ENCODE measurements at places on chromosomes 4 and X. TPM values are rescaled to one million over a fixed set of nuclear protein-coding genes. Genes with fewer than 3 reads are reported as not detected.

PNMA5 gene
- total RNA-seq = not detected

DNA sequence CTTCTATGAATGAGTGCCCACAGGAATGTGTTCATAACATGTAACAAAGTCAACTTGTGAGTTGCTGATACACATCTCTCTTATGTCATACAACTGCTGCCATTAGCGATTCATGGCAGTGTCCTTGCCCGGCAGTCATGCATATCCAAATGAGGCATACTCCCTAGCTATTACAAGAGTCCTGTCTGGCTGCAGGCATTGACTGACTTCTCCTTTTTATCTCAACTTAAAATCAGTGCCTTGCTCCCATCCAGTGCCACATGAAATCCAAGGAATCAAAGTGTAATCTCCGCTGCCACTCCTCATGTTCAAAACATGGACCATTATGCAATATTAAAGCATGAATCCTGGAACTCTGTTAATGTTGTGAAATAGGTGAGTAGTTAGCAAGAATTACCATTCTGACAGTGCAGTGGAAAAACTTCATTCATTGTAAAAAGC, 348.9 kb upstream of the FTHL17 start:
- DNase-seq = peak; percentile 82

BEX2 gene
- total RNA-seq = 12.2 TPM

CENPVL1 gene
- not detected for total RNA-seq

DNA sequence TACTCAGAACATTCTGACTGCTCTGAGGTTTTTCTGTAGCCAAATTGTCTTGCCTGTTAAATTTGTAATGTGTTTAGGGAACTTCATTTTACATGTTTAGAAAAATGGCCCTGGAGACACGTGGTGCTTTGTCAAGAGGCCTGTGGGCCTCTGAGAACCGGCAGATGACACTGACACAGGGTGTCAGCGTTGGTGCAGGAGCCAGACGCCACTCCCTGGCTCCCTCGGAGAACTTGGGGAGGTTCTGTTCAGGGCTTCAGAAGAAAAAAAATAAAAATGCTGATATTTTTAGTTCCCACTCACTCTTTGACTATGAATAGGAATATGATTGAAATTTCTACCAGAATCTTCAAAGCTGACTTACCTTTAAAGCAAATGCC, 190.9 kb upstream of the GATB start:
- DNase-seq = no peak

COX7B2 gene
- not detected for total RNA-seq

DNA sequence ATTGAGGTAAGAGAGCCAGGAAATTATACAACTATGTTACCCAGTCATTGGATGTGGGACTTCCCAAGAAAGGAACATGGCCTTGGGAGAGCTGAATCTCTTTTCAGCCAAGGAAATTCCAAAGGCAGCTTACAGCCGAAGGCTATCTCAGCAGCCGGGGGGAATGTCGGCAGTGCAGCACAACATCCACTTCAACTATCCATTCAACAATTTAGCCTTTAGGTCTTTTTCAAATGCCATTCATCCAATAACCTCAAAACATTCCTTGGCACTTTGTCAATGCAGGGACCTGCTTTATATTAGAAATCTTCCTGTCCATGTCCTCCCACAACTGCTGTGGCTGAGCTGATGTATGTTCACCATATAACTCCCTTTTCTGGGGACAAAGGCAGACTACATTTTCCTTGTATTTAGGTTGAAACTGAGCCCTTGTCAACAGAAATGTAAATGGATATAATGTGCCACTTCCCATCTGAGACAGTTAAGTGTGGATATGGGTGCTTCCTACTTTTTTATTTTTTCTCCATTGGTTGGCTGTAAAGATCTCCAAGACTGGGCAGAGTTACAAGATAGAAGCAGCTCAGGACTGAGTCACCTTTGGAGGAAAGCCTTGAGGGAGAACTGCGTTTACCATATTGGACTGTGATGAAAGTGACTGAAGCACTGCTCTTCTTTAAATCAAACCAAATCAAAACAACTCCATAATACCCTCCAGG, 94.8 kb downstream of the GPRIN3 start:
- no peak for DNase-seq

DKK2 gene
- not detected for total RNA-seq

DNA sequence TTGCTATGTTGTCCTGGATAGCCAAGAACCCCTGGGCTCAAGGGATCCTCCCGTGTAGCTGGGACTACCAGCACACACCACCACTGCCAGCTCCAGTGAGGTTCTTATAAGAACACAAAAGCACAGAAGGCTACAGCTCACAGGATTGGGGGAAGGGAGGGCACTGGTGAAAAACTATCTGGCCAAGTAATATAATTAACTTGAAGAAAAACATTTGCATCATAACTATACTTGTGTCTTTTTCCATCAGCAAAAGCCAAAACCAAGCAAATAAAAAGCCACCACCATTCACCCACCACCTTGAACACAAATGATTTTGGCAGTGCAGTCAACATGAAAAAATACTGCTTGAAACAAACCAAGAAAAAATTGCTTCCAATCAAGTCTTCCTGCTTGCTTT, 188.2 kb downstream of the MAML3 start:
- no peak for DNase-seq

FAM184B gene
- total RNA-seq = not detected

- no peak for DNase-seq
Observed at GRCh38 chrX:68683580-68683979, 36.1 kb downstream of the STARD8 start.

CLDN34 gene
- total RNA-seq = not detected

BST1 gene
- 1.0 TPM for total RNA-seq

- DNase-seq = peak; percentile 73
Observed at GRCh38 chr4:188976644-188977115, 837.4 kb downstream of the TRIML1 start.

- no peak for DNase-seq
Observed at GRCh38 chrX:47664737-47665136, 5.8 kb upstream of the UXT start.

DNA sequence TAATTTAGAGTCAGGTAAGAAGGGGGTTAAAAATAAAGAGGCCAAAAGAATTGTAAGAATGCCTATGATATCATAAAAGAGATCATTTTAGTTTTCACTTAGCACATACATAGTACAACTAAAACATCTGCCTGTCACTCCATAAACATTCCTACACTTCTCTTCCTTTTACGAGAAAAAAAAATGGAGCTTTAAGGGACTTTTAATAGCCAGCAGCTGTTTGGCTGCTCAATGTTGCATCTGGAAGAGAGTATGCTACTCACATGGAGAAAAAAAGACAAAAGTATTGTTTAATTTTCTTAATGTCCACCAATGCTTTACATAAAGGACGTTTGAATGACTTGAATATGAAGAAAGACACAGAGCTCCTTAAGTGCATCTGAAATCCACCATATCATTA, 48.7 kb upstream of the TNIP3 start:
- DNase-seq = no peak

DNA sequence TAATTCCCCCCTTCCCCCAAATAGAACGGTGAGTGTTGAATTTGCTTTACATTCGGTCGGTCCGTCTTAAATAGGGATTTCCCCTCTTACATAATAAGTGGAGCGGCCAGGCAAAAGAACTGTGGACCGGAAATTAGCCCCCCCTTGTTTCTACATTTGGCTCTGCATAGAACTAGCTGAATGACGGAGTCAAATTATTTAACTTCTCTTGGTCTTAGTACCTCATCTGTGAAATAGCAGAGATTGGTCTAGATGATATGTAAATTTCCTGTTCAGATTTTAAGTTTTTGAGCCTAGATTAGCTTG, 1.3 kb downstream of the SPATA18 start:
- DNase-seq = no peak

GRCh38 chrX:139889760-139890159, 43.1 kb downstream of the ATP11C start:
- peak; percentile 5 for DNase-seq

DNA sequence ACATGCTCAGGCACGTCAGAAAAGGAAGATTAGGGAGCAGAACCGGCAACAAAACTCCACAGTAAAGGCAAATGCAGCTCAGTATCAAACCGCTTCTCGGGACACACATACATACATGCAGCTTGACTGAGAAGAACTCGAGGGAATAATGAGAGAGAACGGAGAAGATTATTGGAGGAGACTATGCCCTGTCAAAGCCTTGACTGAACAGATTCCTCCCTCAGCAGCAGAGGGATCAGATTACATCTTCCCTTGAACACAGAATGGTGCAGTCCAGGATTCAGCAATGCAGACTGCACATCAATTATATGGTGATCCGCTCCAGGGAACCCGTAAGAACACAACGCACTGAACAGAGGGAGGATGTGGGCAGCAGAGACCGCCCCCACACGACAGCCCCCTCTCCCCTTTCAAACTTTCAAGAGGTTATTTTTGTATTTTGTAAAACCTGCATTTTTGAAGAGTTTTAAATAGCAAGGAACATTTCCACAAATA, 183.2 kb downstream of the FBXW7 start:
- peak; percentile 86 for DNase-seq

IL21 gene
- total RNA-seq = not detected

DNA sequence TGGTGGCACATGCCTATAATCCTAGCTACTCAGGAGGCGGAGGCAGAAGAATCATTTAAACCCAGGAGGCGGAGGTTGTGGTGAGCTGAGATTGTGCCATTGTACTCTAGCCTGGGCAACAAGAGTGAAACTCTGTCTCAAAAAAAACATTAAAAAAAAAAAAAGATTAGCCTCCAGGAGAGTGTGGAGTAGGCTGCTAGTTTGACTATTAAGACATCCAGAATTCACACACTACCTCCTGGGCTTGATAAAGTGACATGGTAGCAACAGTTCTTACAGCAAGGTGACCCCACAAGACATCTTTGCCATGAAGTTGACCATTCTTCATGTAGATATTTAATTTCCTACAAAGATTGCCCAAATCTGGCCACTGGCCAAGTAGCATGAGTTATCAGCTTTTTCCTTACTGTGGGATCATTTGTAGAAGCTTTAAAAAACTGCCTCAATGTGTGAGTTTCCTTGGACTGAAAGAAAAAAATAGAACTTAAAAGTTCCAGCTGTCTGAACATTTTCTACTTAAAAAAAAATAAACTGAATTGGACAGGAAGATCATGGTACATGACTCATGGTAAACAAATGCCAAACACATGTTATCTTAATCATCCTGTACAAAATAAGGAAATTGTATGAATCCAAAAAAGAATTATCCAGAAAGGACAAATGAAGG, 35.3 kb upstream of the SPRY1 start:
- DNase-seq = peak; percentile 32
